NCI-H460 (cell line): ENCODE measurements at places on chromosomes 12 and 14. TPM values are rescaled to one million over a fixed set of nuclear protein-coding genes. Genes with fewer than 3 reads are reported as not detected.
A peak's percentile ranks its signal among the peaks of the same experiment; 100 is the strongest.

DNA sequence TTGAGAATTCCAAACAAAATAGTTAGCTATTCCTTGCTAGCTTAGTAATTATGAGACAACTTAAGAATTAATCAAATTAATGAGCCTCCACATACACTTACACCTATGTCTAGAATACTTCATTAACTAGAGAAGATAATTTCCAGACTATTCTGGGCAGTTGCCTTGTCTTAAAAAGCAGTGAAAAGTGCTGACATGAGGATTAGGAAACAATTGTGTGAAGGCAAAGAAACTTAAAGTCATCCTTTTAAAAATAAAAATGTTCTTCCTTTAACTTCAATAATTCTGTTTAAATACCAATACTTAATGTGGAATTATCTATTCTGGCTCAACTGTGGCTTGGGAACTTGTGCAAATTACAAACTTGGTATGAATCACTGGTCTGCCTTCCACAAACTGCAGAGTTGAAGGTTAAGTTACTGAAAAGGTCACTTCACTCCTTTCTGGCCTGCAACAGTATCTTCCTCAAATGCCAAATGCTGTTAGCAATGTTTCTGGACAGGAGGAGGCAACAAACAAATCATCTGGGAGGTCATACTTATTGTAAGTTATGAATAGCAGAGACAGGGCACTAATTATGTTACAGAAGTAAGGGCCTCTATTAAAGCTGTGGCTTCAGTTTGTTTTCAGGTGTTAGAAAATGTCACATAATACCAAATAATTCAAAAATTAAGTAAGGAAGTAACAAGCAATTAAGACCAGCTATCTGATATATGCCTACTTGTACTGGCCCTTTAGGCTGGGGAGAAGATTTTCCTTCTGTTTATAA, 19.2 kb downstream of the PPTC7 start:
- peak; percentile 9 for DNase-seq

DNA sequence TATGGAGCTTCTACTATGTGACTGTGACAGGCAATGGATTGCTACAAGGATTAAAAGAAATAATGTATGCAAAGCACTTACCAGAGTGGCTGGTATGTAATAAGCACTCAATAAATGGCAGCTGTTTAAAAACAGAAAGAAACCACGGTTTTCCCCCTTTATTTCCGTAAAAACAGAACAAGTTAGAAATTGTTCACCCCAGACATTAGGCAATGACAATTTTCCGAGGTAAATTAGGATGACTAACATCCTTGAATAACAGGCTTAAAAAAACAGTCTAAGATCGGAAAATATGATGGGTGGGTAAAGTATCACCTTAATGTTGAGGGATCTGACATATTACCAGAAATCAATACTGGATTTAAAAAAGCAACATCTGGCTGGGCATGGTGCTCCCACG, 20.9 kb upstream of the CNIH1 start:
- DNase-seq = no peak

GRCh38 chr12:63103494-63104131, 47.4 kb downstream of the AVPR1A start:
- DNase-seq = peak; percentile 23

- no peak for DNase-seq
Observed at GRCh38 chr14:105204206-105204930, 23.3 kb upstream of the NUDT14 start.

DNA sequence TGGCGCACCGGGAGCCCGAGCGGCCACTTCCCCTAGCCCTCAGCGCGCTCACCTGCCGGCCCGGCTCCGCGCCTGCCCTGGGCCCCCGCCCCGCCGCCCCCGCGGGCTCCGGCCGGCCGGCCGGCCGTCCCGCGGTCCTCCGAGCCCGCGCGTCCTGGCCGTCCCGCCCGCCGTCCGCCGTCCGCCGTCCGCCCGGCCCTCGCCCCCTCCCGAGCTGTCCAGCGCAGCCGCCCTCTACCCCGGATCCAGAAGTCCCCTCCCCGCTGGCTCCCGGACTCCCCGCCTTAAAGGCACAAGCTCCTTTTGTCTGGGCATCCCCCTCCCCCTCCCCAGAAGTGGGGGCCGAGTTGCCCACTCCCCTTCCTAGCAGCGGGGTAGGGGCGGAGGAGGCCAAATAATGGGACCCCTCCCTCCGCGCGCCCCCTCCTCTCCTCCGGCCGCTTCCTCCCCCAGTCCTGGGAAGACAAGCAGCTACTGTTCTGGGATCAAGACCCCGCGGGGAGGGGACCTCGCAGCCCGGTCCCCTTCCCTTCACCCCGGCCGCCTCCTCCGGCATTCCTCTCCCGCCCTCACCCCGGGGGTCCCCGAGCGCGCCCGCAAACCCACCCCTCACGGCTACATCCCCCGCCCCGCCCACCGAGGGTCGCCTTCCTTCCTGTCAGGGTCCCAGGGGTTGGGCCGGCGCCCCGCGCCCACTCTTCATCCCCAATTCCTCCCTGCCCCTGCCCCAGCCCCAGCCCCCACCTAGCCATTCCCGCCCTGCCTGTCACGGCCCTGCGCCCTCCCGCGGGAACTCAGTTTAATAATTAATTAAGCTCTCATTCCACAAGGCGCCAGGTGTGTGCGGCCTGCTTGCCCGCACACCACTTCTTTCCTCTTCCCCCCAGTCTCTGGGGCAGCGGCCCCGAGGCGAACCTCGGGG, at the start of gene ADCY6:
TSS of gene ADCY6 (minus strand) at position 236 of the 922 bp plus-strand sequence. CDS start 5,655 bp downstream, outside the sequence.
- peak; percentile 56 for DNase-seq

DNA sequence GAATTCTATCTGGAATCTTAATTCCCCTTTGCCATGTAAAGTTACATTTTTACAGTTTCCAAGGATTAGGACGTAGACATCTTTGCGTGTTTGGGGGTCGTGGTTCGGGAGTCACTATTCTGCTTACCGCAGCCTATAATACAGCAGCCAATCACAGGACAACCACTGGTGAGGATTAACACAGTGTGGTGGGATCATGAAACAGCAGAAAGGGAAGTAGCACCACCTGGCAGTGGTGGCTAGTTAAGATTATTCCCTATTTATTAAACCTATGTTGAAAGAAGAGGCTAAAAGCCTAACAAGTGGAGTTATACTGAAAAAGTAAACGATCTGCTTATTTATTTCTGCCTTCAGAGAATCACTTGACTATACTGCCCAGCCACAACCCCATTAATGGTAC, 71.7 kb downstream of the IPO8 start:
- DNase-seq = no peak

DNA sequence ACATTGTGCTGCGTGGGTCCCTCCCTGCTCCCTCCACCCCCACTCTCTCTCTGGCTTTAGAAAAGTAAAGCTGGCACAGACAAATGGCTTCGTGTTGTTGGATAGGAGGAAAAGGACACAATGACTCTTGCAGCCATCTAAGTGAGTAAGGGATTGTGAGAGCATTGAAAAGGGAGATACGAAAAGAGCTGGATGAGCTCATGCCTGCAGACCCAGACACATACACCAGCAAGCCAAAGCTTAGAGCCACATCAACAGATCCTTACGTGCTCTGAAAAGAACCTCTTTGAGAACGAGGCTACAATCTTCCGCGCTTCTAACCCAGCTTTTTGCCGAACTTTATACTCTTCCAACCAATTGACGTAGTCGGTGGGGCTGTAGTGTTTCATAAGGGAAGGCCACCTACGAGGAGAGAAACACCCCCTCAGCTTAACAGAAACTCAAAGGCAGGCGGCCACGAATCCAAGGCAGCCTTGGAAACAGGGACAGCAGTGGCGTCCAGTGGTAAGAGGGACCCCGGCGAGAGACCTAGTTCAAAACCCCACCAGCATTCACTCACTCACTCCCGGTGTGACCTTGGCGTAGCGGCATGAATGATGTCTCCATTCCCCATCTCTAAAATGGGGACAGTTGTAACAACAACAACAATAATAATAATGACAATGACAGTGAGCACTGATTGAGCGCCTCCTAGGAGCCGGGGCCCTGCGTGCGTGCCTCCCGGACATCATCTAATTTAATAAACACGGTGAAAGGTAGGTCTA, 1.1 kb downstream of the FBXO21 start:
- DNase-seq = no peak

DNA sequence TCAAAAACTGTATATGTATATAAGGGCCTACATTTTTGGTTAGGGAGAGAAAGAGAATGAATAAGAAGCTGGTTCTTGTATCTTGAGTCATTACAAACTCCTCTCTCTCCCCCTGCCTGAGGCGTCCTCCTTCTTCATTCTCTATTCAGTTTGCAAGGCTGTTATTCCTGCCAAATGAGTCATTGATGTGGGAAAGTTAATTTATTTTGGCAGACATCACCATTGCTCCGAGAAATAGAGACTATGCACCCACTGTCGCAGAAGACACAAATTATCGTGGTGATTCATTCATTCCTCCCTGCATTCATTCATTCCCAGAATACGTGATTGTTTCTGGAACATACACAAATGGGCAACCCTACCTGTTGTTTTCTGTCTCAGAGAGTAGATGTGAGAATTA, 112.5 kb upstream of the MED13L start:
- no peak for DNase-seq

GRCh38 chr14:93734086-93734822, 54.0 kb downstream of the PRIMA1 start:
- no peak for DNase-seq

The TAPBPL gene
- 3.2 and 3.9 TPM in 2 replicates for total RNA-seq

The BEGAIN gene
- 37.8 and 40.0 TPM in 2 replicates for total RNA-seq

The CLEC9A gene
- not detected in 2 replicates for total RNA-seq

The HOXC5 gene
- total RNA-seq = 0.07 and 0.20 TPM in 2 replicates

The TRHDE gene
- total RNA-seq = not detected in 2 replicates
